ENCODE measurements at places on chromosomes 7 and 10. TPM values are rescaled to one million over a fixed set of nuclear protein-coding genes. Genes with fewer than 3 reads are reported as not detected.

The HOXA11 gene
- not detected for total RNA-seq

The CCDC3 gene
- 10.5 TPM for total RNA-seq

- H3K27ac ChIP-seq: no peak overlapping the region
- no peaks in the 10 kb centered on the region for H3K4me1 ChIP-seq
- no peak overlapping the region for H3K4me3 ChIP-seq
- H3K27me3 ChIP-seq: no peaks in the 10 kb centered on the region
Observed at GRCh38 chr7:7746458-7746857, 28.1 kb upstream of the RPA3 start.

GRCh38 chr10:71242622-71243009 is 30.2 kb downstream of the UNC5B start:
- DNase-seq: no peak
- no peaks in the 10 kb centered on the region for H3K27me3 ChIP-seq
- no peaks in the 10 kb centered on the region for H3K36me3 ChIP-seq

GRCh38 chr10:124222318-124222987 is 129.1 kb upstream of the CHST15 start:
- H3K27me3 ChIP-seq: peaks cover 5% of the 10 kb centered on the region
- no peak overlapping the region for H3K4me3 ChIP-seq
- H3K4me1 ChIP-seq: peaks cover 13% of the 10 kb centered on the region
- DNase-seq: no peak
- H3K36me3 ChIP-seq: no peaks in the 10 kb centered on the region

DNA sequence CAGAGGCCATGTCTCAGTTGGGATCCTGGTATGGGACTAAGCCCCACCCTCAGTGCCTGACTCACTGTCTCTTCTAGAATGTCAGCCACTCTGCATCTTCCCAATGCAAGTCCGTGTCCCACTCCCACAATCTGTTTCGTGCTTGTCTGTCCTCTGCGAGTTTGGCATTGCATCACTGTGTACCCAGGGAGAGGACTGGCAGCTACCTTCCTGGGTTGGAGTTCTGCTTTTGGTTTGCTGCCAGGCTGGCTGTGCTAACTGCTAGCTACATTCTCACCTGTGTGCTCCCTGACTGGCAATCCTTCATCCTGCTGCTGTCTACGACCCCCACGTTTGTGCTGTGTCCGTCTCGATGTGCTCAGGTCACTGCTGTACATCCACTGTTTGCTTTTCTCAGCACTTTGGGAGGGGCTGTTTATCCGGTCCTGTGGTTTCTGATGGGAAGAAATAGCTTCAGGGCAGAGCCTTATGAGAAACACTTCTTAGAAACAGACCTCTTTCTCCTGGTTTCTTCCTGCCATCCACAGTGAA is 56.0 kb upstream of the GLI3 start:
- no peaks in the 10 kb centered on the region for H3K27me3 ChIP-seq
- no peak overlapping the region for H3K4me3 ChIP-seq
- no peak overlapping the region for H3K27ac ChIP-seq
- peak; percentile 59 for DNase-seq
